T-helper 22 cell (primary cell): ENCODE measurements at places on chromosomes 11 and 22.

GRCh38 chr11:104792861-104793260 lies 105.4 kb downstream of the CASP12 start:
- no peak for DNase-seq

DNA sequence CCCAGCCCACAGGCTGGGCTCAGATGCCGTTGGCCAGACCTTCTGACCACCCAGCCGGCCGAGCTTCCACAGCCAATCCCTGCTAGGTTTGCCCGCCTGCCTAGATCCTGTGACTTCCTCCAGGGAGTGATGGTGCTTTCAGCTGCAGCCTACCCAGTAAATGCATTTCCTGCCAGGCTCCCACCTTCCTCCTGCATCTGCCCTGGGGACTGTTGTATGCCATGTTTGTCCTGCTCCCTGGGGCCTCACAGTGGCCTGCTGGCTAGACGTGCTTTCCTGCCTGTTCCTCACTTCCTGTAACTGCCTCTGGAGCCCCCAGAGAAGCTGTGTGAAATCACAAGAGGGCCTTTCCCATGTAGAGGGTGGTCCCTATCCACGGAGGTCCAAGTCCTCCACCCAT lies 86.2 kb downstream of the GALNT18 start:
- no peak for DNase-seq

DNA sequence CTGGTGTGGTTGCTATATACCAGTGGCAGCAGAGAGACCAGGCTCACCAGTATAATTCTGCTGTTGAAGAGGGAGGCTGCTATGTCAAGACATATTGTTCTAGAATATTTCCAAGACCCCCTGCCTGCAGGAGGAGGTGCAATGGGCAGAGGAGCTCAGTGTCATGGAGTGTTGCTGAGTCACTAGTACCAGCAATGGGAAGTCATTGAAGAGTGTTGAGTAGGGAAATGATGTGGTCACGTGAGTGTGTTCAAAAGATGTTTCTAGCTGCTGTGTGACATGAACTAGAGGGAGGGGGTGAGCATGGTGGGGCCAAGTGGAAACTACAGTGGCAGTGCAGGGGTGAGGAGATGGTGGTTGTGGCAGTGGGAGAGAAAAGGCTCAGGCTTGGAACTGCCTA lies 76.3 kb upstream of the BIRC3 start:
- DNase-seq: no peak

DNA sequence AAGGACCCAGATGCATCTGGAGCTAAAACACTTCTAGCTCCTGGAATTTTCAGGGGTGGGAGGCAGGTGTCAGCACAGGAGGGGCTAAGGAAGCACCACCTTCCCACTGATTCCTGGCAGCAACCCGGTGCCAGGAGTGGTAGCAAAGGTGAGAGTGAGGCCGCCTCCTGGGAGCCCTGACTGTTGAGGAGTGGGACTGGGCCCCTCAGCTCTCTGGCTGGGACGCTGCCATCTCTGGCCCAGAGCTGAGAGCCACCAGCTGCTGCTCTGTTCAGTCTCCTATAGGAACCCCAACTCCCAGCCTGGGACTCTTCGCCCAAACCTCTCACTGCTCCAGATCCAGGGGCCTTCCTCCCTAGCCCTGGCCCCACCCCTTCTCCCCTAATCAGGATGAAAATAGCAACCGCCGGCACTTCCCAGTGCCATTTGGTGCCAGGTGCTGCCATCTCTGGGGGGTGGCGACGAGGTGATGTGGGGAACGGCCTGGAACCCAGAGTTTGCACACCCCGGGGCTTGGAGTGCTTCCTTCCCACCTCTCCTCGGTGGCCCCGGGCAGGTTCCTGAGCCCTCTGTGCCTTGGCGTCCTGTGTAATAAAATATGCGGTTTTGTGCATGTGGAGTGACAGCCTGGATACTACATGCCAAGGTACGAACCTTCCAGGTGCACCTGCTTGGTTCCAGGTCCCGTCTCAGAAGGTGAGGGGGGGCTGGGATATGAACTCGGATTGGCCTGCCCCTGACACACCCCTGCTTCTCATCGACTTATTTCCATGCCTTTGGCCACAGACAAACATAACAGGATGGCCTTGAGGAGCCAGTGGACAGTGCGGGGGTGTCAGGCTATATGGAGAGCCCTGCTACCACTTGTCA lies 35.7 kb upstream of the CELSR1 start:
- DNase-seq: no peak

DNA sequence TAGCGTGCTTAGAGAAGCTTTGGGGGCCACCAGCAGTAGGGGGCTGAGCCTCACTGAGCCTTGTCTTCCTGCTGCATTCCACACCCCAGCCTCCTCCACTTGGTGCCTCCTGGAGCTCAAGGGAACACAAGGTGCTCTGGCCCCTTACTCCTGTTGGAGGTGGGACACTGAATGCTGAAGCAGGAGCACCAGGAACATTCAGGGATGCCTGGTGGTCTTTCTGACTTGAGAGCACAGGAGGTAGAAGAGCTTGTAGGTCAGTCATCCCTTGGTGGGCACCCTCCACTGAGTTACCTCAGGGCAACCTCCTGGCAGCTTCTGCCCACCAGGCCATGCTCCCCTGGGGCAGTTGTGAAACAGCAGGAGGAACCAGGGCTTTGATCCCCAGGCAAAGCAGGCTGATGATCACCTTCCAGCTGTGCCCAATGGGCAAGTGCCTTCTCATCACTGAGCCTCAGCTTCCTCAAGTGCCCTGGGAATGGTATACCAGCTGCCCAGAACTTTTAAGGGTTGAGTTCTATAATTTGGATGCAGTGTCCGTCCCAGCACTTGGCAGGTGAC lies 50.1 kb downstream of the CABIN1 start:
- DNase-seq: no peak

GRCh38 chr22:35900483-35901168 lies 128.0 kb downstream of the RBFOX2 start:
- no peak for DNase-seq

DNA sequence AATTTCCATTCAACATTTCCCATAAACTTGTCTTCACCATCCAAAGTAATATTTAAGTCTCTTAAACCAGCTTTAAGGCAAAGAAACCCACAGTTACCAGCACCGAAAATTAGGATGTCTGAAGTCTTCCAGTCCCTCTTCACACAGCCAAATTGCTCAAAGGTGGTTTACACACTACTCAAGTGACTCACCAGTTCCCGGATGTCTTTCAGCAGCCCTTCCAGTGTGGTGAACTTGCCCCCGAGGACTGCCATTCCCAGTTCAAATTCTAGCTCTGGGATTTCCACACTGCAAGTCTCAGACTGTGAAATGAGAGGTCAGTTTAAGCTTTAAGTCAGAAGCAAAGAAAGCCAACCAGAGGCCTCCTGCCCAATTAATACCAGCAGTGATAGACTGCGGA lies 5.1 kb downstream of the ZPR1 start:
- DNase-seq: no peak
